ENCODE measurements at places on chromosomes 12 and 14.

DNA sequence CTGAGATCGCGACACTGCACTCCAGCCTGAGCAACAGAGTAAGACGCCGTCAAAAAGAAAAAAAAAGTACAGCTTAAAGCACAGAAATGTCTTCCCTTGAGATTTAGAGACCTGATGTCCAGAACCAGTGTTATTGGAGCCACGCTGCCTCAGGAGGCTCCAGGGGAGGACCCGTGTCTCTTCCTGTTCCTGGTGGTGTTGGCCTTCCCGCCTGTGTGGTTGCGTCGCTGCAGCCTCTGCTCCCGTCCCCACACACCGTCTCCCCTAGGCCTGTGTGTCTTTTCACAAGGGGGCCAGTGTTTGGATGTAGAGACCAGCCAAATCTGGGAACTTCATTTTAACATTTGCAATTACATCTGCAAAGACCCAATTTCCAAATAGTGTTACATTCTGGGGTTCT, 8.6 kb upstream of the FBRSL1 start:
- DNase-seq, result no peak

DNA sequence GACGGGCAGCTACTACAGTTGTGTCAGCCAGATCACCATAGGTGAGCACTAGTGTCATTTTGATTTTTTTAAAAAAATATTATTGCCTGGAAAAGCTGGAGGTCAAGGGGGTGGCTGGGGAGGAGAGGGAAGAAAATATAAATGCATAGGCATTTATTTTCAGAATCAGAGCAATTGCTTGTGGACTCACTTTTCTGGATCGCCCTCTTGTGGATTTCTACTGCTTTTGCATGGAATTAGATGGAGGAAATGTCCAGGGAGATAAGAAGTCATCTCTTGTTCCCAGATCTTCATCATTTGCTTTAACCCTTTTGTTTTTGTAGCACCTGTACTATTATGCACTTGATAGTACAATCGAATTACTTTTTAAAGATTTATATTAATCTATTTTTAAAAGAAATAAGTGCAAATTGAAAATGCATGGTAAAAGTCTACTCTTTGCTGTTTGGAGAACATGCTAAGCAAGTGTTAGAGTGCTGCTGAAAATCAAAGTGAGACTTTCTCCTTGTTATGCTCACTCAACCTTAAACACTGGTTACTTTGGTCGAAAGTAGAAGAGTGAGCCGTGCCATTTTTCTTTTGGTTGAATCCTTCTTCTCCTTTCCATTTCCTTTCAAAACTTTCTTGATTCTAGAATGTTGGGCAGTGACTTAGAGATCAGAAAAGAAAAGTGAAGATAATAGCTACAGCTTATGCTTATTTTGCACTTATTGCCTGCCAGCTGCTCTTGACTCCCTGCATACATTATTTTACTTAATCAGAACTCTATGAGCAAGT, 60.6 kb upstream of the ANO4 start:
- no peak for DNase-seq

- no peak for DNase-seq
Measured at GRCh38 chr12:25876383-25877045, 82.0 kb upstream of the RASSF8 start.

GRCh38 chr12:124876171-124876570, 12.5 kb upstream of the SCARB1 start:
- no peak for DNase-seq

- DNase-seq, result peak; percentile 73
Measured at GRCh38 chr14:93431036-93431670, 414 bp downstream of the UNC79 start.

DNA sequence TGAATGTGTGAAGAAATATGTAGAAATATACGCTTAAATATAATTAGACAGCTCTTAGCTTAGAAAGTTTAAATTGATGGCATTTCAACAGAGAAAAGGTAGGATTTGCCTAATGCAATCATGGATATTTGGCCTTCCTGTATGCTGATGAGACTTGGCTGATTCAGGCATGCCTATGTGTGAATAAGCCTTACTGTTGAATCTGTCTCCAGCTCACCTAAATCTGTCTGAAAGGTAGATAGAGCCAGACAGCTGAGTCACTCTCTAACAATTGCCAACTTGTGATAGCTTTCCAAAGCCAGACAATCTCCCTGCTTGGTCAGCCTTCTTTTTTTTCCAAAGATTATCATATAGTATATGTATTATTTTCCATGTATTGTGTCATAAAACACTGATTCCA, 92.8 kb upstream of the FLRT2 start:
- no peak for DNase-seq

DNA sequence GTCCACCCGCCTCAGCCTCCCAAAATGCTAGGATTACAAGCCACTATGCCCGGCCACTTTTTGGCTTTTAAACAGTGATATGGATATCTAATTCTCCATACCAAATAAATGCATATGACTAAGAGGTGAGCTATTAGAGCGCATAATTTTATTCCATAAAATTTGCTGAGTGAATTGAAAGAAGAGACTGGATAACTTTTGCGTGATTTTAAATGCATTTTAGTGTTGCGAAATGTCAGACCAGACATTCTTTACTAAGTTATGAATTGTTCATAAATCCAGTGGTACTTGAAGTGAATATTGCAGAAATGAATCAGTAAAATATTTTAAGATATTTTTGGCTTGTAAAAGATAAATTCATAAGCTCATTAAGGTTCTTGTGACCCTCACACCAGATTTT, 50.9 kb upstream of the DIP2B start:
- DNase-seq, result no peak

DNA sequence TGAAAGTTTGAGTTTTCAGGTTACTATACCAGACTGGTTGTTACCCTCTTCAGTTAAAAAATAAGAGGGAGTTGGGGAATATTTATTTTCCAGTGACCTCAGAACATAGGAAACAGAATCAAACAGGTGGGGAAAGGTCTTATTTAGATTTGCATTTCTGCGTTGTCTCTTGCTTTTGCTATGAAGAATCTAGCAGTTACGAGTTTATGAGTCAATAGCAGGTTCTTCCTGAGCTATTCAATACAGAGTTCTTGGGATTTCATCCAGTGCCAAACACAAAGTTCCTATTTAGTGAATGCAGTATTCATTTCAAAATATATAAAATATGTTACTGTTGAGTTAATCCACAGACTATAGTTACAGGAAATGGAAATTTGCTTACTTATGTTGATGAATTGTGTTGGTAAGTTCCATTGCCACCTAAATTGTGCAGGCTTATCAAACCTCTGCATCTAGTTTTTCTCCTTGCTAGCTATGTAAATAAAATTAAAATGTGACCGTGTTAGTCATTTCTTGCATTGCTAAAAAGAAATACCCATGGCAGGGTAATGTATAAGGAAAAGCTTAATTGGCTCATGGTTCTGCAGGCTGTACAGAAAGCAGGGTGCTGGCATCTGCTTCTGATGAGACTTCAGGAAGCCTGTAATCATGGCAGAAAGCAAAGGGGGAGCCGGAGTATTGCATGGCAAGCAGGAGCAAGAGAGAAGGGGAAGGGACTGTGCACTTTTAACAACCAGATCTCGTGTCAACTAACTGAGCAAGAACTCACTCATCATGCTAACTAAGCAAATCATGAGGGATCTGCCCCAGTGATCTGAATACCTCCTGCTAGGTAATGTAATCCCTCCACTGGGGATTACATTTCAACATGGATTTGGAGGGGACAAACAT, 110.2 kb downstream of the KTN1 start:
- no peak for DNase-seq

DNA sequence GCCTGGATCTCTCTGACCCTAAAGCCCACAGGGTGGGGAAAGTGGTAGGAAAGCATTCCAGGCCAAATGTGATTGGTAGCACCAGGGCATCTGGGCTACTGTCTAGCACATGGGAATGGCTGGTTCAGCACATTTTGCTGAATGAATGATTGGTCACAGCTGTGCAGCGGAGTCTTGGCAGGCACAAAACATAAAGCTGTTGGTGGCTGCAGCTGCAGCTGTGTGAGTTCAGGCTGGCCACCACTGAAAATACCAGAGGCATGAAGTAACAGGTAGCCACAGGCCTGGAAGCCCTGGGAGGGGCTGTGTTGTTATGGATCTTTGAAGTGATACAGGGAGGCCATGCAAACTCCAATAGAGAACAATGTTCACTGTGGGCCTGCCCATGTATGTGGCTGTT, 72.7 kb downstream of the MYRFL start:
- no peak for DNase-seq

GRCh38 chr14:101704140-101704539, 57.4 kb upstream of the PPP2R5C start:
- DNase-seq, result no peak

GRCh38 chr12:78226763-78227162, 396.1 kb downstream of the NAV3 start:
- no peak for DNase-seq

DNA sequence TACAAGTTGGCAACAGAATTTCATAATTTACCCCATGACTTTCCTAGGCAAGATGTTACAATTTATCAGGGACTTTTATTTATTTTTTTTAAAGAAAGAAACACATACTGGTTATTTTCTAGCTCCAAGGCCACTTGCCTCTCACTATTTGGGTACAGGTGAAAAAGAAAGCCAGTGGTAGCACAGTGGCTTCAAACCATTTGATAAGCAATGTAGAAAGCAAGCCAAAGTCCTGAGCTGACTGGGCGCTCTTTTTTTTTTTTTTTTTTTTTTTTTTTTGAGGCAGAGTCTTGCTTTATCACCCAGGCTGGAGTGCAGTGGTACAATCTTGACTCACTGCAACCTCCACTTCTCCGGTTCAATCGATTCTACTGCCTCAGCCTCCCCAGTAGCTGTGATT, 73.3 kb downstream of the STXBP6 start:
- DNase-seq, result no peak

DNA sequence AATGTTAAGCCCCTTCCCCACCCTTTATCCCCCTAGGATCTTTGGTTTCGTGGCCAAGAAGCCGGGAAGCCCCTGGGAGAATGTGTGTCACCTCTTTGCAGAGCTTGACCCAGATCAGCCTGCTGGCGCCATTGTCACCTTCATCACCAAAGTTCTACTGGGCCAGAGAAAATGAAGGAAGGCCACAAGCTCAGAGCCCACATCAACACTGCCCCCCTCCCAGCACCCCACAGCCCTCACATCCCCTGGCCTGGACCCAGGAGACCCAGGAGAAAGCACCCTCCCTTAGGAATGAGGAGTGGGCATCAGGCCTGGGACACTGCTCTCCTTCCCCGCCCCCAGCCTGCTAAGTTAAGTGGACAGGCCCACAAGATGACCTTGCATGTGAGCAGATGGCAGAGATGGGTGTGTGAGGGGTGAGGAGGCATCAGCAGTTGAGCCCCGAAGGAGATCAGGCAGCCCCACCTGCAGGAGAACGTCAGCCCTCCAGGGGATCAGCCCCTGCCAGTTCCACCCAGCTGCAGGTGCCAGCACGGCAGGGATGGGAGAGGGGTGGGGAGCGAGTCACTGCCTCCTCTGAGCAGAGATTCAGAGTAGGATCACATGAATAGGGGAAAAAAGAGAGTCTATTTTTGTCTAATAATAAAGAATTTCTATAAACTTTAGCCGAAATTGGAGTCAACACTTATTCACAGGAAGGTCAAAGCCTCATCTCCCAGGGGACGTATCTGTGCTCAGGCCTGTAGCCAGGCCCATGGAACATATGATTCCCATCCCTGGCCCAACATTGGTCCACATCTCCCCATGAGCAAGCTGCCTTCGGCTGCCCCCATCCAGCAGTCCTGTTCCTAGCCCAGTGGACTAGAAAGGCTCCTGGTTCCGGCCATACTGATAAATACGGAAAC, 14.1 kb downstream of the TNS2 start:
- no peak for DNase-seq

DNA sequence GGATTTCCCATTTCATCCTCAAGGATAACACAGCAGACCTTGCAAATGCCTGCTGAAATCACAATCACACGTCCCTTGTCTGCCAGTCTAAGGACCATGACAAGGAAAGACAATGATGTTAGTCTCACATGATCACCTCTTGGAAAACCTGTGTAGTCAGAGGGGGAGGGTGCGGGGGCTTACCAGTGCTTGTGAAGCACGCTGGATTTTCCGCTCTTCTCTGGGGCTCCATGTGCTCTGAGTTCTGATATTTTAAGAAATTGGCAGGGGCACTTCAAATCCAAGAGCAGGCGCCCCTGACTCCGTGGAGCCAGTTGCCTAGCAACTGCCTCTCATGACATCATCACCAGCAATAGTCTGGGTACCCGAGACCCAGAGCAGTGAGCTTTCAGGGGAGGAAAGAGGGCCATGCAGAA, 200.9 kb upstream of the C14orf180 start:
- DNase-seq, result no peak

DNA sequence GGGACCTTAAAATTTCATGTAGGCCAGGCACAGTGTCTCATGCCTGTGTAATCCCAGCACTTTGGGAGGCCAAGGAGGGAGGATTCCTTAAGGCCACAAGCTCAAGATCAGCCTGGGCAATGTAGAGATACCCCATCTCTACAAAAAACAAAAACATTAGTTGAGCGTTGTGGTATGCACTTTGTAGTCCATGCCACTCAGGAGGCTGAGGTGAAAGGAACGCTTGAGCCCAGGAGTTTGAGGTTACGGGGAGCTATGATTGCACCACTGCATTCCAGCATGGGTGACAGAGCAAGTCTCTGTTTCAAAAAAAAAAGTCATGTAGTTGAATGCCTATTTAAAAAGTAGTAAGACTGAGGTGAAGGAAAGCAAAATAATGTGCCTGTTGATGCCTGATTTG, 83.5 kb downstream of the TTC6 start:
- DNase-seq, result no peak

DNA sequence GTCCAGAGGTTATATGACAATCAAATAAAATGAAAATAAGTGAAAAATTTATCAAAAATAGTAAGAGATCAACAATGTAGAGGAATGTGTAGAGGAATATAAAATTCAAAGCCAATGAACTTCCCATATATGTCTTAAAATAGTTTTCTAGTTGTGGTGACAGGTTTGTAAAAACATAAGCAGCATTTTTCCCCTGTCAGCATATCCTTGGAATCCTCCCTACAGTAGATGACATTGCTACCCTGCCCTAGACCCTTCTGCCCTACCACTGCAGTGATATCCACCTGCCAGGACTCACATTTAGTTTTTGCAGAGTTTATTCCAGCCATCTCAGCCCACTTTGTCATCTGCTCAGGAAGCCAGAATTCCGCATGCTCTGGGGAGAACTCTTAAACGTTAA, 842.0 kb downstream of the RPS29 start:
- no peak for DNase-seq

- no peak for DNase-seq
Measured at GRCh38 chr12:6182279-6182898, 17.8 kb upstream of the CD9 start.

DNA sequence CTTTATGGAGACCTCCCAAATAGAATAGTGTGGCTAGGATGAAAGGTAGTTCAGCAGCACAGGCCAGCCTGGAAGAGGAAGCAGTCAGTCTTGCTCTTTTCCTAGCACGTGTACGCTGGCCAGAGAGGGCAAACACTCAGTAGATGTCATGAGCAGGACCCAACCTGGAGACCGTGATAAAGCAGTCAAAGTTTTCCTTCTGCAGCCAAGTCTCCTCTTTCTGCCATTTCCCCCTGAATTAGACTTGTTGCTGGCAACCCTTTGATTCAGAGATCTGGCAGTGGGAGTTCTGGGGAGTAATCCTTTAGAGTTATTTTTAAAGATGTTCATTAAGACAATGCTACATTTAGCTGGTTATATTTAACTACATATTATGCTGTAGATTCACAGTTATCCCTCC, 183.7 kb downstream of the EXOC5 start:
- DNase-seq, result no peak

- DNase-seq, result no peak
Measured at GRCh38 chr12:31005944-31006361, 67.7 kb upstream of the DDX11 start.

- DNase-seq, result no peak
Measured at GRCh38 chr14:64787619-64788018, 83.4 kb downstream of the PLEKHG3 start.
